ENCODE measurements at places on chromosomes 1 and 21.
A peak's percentile ranks its signal among the peaks of the same experiment; 100 is the strongest.

- peak; percentile 37 for DNase-seq
These were observed at the start of gene HES4 for GRCh38 chr1:999725-1000356. Gene HES4 (minus strand): TSS chr1:1000097. CDS start chr1:999973, 124 bp downstream.

- no peak for DNase-seq
These were observed 37.5 kb downstream of the VWA5B1 start for GRCh38 chr1:20328201-20328600.

DNA sequence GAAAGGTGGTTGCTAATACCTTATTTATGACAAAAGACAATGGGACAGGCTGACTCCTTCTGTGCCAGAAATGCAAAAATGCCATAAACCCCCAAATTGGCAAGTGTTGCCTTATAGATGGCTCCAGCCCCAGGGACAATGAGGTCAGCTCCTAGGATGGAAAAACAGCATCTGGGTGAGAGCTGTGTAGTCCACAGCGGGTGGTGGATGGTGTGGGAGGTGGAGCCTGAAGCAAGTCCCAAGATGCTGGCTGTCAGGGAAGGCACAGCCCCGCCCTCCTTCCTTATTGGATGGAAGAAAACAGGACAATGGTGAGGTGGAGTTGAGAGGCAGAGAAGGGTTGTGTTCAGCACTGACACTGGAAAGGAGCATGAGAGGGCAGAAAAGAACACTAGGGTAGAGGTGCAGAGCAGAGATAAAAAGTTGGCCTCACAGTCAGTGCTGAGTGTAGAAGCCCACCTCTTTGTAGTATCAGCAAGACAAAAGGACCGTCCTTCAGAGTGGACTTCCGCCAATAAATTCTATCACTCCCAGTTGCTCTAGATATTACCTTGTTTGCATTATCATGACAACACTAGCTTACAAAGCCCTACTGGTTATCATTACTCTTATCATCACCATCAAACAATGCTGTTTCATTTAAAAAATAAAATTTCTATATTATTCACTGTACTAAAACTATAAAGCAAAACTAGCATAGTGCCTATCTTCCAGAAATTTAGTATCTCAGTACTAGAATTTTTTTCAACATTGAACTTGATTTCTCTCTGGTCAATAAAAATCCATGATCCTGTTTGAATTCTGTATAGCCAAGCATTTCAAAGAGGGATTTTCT is 3.7 kb upstream of the SDE2 start:
- DNase-seq, result no peak

GRCh38 chr1:95116580-95117206 is 462 bp upstream of the TLCD4 start:
- DNase-seq, result peak; percentile 7

DNA sequence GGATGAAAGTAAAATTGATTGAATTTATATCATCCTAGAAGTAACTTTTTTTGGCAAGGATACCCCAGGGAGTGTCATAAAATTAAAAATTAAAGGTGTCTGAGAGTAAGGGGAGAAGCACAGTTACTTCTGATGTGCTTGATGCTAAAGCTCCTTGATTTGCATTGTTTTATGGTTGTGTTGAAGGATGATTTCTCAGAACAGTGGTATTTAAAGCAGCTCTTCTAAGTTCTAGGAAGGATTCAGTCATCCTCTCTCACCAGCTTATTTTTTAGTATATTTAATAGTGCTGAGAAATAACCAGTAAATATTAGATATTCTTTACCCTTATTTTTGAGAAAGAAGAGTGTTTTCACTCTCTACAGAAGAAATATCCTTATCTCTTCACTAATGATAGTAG is 93.0 kb downstream of the FGGY start:
- DNase-seq, result no peak

- no peak for DNase-seq
These were observed 16.2 kb upstream of the GPR157 start for GRCh38 chr1:9145021-9145668.

DNA sequence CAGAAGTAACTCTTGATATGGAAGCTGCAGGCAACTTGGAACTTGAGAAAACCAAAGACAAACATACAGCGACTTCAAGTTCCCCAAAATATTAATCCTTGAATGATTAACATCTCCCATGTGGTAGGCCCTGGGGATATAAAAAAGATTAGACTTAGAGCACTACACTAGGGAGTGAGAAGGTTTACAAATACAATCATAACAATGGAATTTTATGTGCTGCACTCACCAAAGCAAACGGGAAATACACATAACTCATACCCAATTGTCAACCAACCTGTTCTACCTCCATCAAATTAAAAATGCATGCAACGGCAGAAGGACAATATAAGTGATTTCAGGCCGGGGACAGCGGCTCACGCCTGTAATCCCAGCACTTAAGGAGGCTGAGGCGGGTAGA is 3.7 kb downstream of the SMYD3 start:
- no peak for DNase-seq

DNA sequence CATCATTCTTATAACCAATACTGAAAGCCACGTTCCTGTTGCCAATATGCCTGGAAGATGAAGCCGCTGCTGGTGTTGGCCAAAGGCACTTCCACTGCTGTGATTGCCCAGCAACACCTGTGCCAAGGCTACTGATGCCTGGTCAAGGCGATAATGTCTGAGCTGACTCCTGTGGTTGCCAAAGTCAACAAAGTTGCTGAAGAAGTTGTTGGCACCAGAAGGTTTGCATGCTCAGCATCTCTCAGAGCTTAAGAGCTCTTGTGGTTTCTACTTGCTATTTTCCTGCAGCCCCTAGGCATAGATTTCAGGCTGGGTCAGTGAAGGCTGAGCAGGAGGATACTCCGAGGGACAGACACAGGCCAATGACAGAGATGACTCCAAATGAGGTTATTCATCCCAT is 63.4 kb upstream of the RAB3GAP2 start:
- DNase-seq, result no peak

DNA sequence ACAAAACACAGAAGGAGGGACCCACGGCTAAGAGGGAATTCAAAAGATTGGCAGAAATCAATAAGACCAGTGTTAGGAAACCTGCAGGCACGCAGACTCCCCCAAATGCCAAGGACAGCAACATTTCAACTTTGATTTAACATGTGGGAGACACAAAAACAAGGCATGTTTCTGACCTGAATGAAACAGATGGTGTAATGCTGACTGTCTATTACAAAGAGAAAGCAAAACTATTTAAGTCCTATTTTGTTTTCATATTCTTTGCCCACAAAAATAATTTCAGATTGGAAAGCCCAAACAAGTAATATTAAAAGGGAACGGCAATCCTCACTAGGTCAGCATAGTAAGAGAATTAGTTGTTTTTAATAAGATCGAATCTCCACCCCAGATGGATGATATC is 107.9 kb downstream of the S1PR1 start:
- DNase-seq, result no peak

DNA sequence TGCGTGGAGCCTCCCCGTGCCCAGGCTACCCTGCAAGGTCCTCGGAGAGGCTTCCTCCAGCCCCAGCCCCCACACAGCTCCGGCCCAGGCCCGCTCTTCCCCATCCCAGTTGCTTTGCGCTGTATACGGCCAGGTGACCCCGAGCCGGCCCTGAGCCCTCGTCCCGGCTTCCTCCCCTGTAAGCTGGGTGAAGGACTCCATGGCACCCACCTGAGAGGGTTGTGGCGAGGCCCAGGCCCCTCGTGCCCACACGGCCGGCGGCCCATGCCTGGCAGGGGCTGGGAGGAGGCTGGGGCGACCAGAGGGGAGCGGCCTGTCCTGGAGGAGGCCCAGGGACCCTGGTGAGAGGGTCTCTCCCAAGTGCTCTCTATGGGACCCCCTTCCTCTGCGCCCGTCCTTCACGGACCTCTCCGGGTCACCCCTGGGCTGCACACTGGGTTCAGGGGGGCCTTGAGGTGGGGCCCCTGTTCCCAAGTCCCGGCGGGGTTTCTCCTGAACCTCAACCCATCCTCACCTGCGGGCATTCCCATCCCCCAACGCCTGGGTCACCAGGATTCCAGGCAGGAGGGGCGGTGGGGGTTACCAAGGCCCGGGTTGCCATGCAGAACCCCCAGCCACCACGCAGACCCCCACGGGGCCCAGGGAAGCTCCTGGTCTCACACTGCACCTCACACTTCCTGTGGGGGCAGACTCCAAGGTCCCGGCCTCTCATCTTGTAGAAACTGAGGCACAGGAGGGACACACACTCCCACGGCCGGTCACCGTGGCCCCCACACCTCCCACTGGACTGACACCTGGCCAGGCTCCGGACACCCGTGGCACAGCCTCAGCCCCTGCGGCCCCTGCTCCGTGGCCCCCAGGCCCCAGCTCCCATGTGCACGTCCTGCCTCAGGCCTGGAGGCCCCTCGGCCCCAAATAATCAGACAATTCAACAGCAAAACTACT is 25.2 kb downstream of the COL6A1 start:
- DNase-seq, result no peak

All from activated gamma-delta T cell treated with anti-CD3 and anti-CD28 coated beads, Interleukin-2, amount 50 U/mL, for 16 hours (primary cell).